ENCODE measurements at places on chromosomes 6 and 20. TPM values are rescaled to one million over a fixed set of nuclear protein-coding genes. Genes with fewer than 3 reads are reported as not detected.

Gene ISM1
- total RNA-seq: 1.5 TPM

Gene HMGA1
- total RNA-seq: 50.6 TPM

Gene CST5
- not detected for total RNA-seq

Gene DHX16
- 27.5 TPM for total RNA-seq

Gene PRDM1
- total RNA-seq: 3.7 TPM

Gene MAFB
- 47.9 TPM for total RNA-seq

Gene SLC17A4
- total RNA-seq: 0.23 TPM

Gene C20orf202
- 0.47 TPM for total RNA-seq

Gene VSX1
- not detected for total RNA-seq

Gene PLAGL1
- total RNA-seq: 80.4 TPM

Gene ADGRF1
- total RNA-seq: 33.3 TPM

Gene RBPJL
- total RNA-seq: not detected

Gene GSTA4
- total RNA-seq: 48.4 TPM

Gene C6orf118
- 1.2 TPM for total RNA-seq

Gene SRSF12
- total RNA-seq: 7.6 TPM

Gene TMEM170B
- 6.0 TPM for total RNA-seq

Gene TFAP2D
- not detected for total RNA-seq

Gene TRMT6
- 6.1 TPM for total RNA-seq

Gene SEMG1
- total RNA-seq: not detected

Gene CALHM4
- total RNA-seq: not detected

Gene EPB41L1
- total RNA-seq: 91.2 TPM

Gene EFCAB8
- total RNA-seq: not detected

Gene TRAPPC3L
- 0.06 TPM for total RNA-seq

Gene MCHR2
- not detected for total RNA-seq

Gene SRMS
- total RNA-seq: 0.12 TPM

Gene ANGPT4
- 0.12 TPM for total RNA-seq

Gene CCR6
- not detected for total RNA-seq

All from metanephros (tissue), 2 donors.